Stimulated activated CD4-positive, alpha-beta T cell treated with anti-CD3 and anti-CD28 coated beads, Interleukin-15, amount 100 ng/mL, for 48 hours (primary cell): ENCODE measurements at places on chromosomes 2 and 18.

GRCh38 chr2:218217360-218218267, 625 bp downstream of the ARPC2 start:
- peak; percentile 66 for DNase-seq

DNA sequence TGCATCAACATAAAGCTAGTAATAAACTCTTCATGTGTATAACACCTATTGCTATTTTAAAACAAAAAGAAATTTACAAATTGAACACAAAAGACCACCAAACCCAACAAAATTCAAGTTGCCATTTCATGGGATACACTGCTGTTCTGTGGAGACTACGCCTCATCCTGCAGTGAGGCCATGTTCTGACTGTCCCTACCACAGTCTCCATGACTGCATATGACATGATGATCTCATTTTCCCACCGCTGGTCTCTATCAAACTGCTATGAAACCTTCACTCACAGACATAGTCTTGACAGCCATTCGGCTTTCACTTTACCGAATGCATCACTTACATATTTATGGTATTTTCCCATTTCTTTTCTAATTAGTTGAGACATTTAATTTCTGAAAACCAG, 21.2 kb upstream of the VWA3B start:
- no peak for DNase-seq

GRCh38 chr2:236177604-236177966, 9.4 kb upstream of the GBX2 start:
- peak; percentile 40 for DNase-seq

DNA sequence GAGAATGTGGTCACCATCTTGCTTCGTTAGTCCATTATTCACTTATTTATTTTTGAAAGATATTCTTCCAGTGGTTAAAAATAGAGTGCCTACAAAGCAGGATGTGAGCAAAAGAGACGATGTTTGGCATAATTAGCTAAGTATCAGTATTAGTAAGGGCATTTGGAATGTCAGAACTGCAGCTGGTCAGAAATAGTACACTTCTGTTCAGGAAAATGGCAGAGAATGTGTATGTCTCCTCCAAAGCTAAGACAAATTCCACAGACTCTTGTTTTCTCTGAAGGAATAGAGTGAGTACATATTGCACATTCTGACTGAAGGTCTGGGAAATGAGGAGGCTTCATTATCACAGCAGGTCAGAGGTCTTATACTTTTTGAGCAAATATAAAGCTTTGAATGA, 209.0 kb downstream of the L3MBTL4 start:
- no peak for DNase-seq

DNA sequence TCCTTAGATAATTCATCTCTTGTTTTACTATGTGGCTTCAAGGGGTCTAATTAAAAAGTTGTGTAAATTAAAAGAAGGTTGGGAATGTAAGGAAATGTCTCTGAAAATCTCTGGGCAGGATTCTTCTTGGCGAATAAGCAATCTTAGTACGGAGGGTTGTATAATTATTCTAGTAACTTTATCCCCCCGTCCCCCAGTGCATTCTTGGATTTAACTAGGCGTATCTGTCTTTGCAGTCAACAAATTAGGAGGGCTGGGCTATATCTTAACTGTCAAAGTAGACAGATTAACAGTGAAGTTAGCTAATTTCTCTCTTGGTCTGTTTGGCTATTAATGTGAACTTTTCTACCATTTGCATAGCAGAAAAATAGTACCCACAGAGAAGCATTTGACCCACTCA, 329.8 kb upstream of the THUMPD2 start:
- no peak for DNase-seq

DNA sequence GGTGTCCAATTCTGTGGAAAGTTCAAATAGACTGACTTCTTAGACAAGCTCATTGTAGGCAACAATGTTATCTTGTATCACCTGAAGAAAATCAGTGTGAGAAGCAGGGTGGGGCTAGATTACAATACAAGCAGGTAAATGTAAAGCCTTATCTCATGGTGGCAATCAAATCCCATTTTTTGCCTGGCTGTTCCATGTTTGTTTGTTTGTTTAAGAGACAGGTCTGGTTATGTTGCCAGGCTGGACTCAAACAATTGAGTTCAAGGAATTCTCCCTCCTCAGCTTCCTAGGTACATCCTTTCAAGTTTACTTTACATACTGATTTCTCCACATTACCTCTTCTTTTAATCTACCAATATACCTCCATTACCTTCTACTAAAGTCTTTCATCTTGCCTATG, 464.6 kb downstream of the LRP1B start:
- no peak for DNase-seq

- no peak for DNase-seq
Observed at GRCh38 chr18:22347606-22348511, 69.9 kb downstream of the CTAGE1 start.

DNA sequence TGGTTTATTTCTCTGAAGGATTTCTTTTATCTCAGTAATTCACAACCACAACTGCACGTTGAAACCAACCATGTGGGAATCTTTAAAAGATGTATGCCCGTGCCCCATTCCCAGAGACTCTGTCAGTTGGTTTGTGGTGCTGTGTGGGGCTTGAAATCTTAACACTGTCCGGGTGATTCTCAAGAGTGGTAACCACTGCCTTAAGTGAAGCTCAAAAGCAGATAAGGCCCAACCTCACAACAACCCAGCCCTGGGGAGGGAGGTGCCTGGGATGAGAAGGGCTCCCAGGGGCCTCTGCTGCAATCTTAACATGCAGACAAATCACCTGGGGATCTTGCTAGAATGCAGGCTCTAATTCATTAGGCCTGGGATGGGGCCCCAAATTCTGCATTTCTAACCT, 13.4 kb downstream of the AOX1 start:
- no peak for DNase-seq

- DNase-seq, result no peak
Observed at GRCh38 chr2:231161877-231162329, 36.5 kb upstream of the ARMC9 start.
